ENCODE measurements at places on chromosomes 6 and 20.
A peak's percentile ranks its signal among the peaks of the same experiment; 100 is the strongest.

- DNase-seq, result no peak
Measured at GRCh38 chr6:84639396-84639795, 125.0 kb downstream of the TBX18 start.

- no peak for DNase-seq
Measured at GRCh38 chr6:111899531-111899930, 26.3 kb upstream of the FYN start.

DNA sequence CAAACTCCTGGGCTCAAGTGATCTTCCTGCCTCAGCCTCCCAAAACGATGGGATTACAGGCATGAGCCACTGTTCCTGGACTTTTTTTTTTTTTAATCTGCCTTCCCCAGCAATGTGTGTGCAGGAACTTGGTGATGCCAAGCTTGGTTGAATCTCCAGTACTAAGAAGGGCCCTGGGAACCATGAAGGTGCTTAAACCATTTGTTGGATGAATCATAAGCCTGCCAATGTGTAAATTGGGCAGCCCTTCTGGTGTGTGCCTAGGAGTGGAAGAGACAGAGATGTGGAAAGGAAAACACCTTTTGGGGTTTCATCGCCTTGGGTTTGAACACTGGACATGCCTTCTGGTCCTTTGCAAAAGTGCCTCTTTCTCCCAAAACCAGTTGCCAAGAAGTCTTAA lies 7.1 kb upstream of the SPO11 start:
- DNase-seq, result no peak

- no peak for DNase-seq
Measured at GRCh38 chr20:15396026-15396425, 1058.6 kb upstream of the FLRT3 start.

DNA sequence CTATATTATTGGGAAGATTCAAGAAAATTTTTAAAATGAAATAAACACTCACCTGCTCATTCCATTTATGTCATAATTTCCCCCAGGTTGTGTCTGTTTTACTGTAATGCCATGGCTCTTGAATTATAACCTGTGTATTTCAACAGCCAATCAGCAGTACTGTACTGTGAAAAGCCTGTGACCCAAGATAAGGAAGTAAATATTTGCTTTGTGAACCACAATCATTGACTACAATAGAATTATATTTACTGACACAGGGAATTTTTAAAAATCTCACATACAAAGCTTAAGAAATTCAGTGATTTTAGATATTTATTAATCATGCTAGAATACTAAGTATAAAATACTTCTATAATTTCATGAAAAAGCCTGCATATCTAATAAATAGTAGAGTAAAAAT lies 6.0 kb downstream of the RGS17 start:
- no peak for DNase-seq

- DNase-seq, result no peak
Measured at GRCh38 chr20:38900606-38901005, 25.6 kb upstream of the FAM83D start.

- no peak for DNase-seq
Measured at GRCh38 chr20:47795214-47795907, 10.1 kb upstream of the SULF2 start.

DNA sequence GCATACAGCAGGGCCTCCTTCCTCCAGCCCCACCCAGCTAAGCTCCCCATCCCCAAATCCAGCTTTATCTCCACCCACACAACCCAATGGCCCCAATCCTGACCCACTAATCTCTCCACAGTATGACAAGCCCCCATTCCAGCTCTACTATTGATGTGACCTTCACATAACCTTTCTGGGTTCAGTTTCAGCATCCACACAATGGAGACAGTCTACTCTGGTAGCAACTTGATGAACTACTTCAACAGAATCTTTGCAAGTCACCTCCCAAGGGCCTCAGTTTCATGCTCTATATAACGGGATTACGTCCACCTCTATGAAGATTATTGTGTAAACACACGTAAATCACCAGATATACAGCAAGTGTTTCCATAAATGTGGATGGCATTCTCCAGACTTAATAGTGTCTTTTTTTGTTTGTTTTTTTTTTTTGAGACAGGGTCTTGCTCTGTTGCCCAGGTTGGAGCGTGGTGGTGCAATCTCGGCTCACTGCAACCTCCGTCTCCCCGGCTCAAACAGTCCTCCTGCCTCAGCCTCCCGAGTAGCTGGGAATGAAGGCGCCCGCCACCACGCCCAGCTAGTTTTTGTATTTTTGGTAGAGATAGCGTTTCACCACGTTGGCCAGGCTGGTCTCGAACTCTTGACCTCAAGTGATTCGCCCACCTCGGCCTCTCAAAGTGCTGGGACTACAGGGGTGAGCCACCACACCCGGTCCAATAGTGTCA lies 1.4 kb downstream of the AHCY start:
- no peak for DNase-seq

GRCh38 chr6:166112580-166112979 lies 55.1 kb downstream of the TBXT start:
- peak; percentile 73 for DNase-seq

DNA sequence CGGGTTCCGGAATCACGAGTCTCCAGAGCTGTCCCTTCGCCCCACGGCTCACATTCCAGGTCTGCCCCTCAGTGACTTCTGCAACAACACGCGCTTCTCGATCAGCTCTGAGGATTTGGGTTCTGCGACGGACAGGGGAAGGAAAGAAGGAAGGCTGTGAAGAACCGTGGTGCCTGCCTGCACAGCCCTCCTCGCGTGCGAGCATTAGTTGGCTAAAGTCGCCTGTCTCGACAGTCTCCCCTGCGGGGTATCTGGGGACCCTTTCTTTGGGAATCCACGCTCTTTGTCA lies 23.1 kb downstream of the VPS52 start:
- no peak for DNase-seq

DNA sequence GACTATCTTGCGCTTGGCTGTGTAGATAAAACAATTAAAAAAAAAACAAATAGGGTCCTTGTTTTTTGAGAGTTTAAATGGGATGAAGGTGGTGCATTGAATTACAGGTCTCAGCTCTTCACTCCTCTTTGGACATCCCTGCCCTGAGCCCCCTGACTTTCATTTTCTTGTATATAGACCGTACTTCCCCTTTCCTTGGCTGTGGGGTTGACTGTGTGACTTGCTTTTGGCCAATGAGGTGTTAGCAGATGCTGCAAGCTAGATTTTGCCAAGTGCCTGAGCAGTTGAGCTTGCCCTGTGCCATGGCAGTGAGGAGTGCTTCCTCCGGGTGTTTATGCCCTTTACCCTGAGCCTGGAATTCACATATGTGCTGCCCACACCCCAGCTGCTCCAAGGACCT lies 386.1 kb upstream of the ZFP64 start:
- DNase-seq, result no peak

DNA sequence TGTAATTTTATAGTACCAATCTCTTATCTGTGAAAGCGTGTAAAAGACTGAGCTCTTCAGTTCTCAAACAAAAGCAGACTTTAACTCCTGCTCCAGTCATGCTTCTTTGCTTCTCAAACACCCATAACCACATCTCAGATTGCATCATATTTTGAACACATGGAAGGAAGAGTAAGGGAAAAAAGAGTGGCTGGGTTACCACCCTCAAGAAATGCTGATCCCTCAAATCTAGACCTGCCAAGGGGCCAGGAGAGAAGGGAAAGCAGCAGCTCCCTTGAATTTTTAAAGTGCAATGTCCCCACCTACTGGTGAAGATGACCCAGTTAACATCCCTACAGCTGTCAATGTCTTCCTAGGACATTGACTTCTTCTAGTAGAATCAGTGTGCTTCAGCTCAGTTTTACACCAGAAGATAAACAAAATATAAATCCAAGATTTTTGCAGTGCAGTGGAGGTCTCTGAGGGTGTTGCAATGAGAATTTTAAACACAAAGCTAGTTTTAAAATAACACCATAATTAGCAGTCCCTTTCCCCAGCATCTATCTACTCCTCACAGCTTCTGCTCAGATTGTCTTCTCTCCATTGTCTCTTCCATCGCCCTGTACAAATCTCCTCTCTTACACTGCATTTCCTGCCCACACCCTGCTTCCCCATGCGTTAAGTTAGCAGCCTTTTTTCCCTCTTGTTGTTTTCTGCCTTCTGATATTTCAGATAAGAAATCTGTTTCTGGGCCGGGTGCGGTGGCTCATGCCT lies 22.6 kb upstream of the HLA-DQB2 start:
- DNase-seq, result no peak

- no peak for DNase-seq
Measured at GRCh38 chr6:21648475-21649050, 55.0 kb downstream of the SOX4 start.

- DNase-seq, result no peak
Measured at GRCh38 chr6:168602576-168602975, 161.6 kb downstream of the SMOC2 start.

GRCh38 chr20:48990467-48990866 lies 55.6 kb upstream of the CSE1L start:
- DNase-seq, result no peak

GRCh38 chr6:101088594-101088993 lies 207.5 kb upstream of the ASCC3 start:
- no peak for DNase-seq

DNA sequence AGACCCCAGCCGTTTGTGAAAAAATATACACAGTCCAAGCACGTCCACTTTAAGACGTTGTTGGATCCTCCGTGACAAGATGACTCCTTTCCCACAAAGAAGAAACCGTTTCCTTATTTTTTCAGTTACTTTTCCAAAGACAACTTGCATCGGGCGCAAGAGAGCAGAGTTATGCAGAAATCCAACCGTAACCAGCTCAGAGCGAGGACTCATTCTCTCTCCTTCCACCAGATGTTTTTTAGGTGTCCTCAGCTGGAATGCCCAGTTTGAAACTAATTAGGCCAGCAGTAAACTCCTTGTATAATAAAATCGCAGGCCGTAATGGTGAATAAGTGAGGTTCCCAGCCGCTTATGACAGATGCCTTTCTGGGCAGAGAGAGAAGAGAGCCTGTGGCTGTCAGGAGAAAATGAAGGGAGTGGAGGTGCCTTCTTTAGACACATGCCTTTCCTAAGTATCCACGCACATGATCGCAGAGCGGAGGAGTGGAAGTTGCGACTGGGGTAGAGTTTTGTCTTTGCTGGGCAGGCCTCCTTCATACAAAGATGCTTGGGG lies 2.8 kb downstream of the EYA2 start:
- DNase-seq, result no peak

DNA sequence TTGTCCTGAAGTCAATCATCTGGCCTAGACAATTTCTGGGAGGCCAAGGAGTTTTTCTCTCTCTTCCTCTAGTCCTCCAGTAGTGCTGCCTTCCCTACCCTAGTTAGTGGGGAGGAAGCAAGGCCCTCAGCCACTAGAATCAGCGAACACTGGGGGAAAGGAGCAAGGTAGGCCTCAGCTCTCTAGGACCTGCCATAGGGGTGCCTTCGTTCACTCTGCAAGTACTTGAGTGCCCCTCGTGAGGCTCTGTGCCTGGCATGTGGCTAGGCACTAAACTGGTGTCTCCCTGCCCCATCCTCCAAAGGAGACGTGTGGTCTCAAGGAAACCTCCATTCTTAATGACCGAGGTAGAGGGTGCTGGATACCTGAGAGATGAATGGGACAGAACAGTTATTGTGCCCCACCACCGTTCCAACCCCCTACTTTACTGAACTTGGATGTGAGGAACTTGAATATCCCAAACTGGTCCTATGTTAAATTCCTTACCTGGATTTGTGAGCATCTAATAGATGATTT lies 1.1 kb downstream of the DEF6 start:
- DNase-seq, result no peak

DNA sequence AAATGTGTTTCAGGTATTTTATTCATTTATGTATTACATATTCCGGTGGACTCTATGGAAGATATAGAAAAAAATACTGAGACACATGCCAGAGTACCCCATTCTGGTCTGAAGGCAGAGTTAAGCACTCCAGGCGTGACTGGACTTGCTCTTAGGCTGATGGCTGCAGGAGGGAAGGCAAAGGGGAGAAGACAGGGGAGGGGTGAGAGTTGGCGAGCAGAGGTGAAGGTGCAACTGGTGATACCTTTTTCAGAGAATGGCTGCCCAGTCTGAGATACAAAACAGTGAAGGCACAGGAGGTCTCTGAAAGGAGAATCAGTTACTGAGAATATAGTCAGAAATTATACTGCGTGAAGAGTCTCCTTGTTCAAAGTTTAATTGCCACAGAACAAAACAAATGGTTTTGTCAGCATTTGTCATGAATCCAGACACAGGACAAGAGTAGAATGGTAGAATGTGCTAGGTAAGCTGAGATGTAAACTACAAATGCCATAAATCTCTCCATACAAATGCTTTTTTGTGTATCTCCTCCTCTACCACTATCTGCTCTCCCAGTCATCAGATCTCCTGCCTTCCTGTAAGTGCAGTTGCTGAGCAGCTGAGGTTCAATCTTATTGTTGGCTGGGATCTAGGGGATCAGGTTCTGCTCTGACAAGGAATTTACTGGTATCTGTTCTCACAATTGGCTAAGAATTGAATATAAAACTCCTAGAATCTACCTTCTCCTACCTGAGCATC lies 104.2 kb upstream of the DST start:
- no peak for DNase-seq

DNA sequence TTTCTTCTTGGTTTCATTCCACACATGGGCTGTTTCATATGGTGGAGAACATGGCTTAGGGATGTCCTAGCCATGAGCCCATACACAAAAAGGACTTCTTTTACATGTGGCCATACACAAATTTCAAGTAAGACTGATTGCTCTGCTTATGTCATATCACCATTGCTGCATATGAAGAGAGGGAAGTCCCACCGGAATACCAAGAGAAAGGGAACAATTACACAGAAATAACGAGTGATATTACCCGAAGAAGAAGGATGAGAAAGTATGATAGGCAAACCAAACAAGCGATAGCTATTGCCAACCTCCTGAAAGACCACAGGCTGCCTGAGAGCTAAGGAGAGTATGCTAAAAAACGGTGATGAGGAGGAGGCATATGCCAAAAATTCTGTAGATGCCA lies 70.5 kb upstream of the TNFRSF21 start:
- DNase-seq, result no peak

DNA sequence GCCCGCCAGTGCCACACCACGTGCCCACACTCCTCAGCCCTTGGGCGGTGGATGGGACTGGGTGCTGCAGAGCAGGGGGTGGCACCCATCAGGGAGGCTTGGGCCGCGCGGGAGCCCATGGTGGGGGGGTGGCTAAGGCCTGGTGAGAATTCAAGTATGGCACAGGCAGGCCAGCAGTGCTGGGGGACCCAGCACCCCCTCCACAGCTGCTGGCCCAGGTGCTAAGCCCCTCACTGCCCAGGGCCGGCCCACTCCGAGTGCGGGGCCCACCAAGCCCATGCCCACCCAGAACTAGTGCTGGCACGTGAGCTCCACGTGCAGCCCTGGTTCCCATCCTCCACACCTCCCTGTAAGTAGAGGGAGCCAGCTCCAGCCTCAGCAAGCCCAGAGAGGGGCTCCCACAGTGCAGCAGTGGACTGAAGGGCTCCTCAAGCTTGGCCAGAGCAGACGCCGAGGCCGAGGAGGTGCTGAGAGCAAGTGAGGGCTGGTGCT lies 1091.1 kb upstream of the GJE1 start:
- DNase-seq, result no peak

- DNase-seq, result no peak
Measured at GRCh38 chr6:126535138-126535537, 195.2 kb downstream of the CENPW start.

- no peak for DNase-seq
Measured at GRCh38 chr6:170208182-170208601, 82.7 kb downstream of the DLL1 start.
